ENCODE measurements at places on chromosomes 12 and 14.

- ATAC-seq: peak; percentile 30
Measured at GRCh38 chr12:105417732-105418131, 87.2 kb downstream of the C12orf75 start.

DNA sequence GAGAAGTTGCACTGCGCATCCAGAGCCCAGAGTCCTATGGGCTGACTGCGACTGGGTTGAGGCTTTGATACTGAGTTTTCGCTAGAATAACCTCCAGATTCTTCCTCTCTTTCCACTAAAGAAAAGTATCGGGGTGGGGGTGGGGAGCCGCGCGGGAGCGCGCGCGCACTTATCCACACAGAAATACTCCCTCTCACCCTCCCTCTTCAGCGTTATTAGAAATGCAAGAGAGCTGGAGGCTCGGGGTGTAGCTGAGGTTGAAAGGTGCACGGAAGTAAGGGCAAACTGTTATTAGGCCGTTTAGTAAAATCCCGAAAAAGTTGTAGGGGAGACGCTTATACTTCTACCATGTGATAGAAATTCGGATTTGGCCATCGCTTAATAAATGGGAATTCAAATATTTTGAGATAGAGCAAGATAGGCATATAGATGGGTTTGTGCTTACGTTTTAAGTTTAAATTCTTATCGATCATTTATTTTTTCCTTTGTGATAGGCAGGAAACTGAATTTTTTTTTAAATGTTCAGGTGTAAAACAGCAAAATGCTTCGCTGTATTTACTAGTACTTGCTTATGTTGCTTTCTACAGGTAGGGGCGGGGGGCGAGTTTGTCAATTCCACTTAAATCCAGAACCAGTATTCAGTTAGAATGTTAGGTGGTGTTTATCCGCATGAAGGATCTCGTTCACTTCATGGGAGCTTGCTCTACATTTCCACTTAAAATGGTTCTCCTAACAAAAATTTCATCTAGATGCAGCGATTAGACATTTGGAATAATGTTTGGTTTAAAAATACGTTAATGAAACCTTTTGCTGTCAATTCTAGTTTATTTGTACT, 1.1 kb downstream of the ARHGAP5 start:
- ATAC-seq: peak; percentile 12

- ATAC-seq: peak; percentile 95
Measured at GRCh38 chr12:120257041-120257821, 8.3 kb downstream of the PXN start.

- no peak for ATAC-seq
Measured at GRCh38 chr14:61334197-61334701, 12.9 kb downstream of the PRKCH start.

GRCh38 chr12:49253033-49253623, 11.8 kb upstream of the TUBA1C start:
- peak; percentile 50 for ATAC-seq

DNA sequence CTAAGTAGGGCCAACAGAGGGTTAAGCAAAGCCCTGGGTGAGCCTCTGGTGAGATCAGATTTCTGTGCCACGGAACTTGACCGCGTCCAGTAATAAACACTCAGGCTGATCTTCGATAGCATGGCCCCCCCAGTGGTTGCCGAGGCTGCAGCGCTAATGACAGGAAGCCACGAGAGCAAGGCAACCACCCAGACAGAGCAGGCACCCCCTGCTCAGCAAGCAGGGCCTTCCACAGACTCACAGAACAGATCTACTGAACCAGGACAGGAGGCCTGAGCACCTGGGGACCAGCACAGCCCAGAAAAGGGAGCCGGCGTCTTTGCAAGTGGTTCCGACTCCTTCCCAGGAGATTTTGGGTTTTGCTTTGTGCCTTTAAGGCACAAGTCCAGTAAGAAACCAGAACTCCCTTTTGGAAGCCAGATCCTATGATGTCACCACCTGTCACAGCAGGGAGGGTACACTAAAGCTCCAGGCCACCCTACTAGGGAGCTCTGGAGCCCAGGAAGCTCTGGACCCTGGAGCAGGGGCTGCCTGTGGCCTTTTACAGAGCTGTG, 42.3 kb downstream of the BCL11B start:
- no peak for ATAC-seq

DNA sequence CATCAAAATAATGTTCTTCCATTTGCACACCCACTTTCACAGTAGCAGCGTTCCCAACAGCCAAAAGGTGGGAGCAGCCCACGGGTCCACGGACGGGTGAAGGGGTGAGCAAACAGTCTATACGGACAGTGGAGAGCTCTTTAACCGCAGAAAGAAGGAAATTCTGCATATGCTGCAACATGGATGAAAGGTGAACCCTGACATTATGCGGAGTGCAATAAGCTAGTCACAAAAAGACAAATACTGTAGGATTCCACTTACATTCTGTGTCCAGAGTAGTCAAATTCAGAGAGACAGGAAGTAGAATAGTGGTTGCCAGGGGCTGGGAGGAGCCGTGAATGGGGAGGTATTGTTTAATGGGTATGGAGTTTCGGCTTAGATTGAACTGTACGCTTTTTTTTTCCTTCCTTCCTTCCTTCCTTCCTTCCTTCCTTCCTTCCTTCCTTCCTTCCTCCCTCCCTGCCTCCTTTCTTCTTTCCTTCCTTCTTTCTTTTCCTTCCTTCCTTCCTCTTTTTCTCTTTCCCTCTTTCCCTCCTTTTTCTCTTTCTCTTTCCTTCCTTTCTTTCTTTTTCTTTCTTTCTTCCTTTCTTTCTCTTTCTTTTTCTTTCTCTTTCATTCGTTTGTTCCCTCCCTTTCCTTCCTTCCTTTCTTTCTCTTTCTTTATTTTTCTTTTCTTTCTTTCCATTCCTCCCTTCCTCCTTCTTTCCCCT, 15.8 kb upstream of the ANKRD9 start:
- peak; percentile 77 for ATAC-seq

GRCh38 chr14:74614508-74615495, 2.8 kb upstream of the LTBP2 start:
- no peak for ATAC-seq
